ENCODE measurements at places on chromosomes 16 and 17.

- no peak for DNase-seq
Measured at GRCh38 chr17:42406615-42407288, 16.3 kb downstream of the CAVIN1 start.

- DNase-seq = no peak
Measured at GRCh38 chr16:22073350-22073749, 19.0 kb upstream of the VWA3A start.

- DNase-seq = no peak
Measured at GRCh38 chr17:44558334-44558709, 1.0 kb downstream of the FZD2 start.

GRCh38 chr17:29594519-29595090, 1.7 kb downstream of the ANKRD13B start:
- DNase-seq = no peak

- DNase-seq = no peak
Measured at GRCh38 chr16:23768581-23768980, 13.8 kb downstream of the CHP2 start.

GRCh38 chr17:6623941-6624340, 16.6 kb downstream of the KIAA0753 start:
- no peak for DNase-seq

- DNase-seq = no peak
Measured at GRCh38 chr16:25079637-25080378, 31.7 kb upstream of the LCMT1 start.

- no peak for DNase-seq
Measured at GRCh38 chr17:80470603-80471002, 5.8 kb downstream of the NPTX1 start.

DNA sequence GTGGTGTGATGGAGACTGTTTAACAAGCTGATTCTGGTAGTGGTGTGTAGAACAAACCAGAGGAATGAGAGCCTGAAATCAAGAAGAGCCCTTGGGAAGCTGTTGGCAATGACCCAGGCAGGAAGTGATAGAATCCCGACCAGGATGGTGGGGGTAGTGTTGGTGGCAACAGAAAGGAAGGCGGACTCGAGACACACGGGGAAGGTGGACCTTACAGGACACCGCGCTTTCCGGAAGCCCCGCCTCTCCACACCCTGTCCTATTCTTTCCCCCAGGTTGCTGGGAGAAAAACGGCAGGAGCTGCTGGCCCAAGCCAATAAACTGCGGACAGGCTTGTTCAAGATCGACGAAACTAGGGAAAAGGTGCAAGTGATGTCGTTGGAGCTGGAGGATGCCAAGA, 30.0 kb upstream of the KDM6B start:
- peak; percentile 50 for DNase-seq

GRCh38 chr16:10964891-10965326, 20.5 kb downstream of the CLEC16A start:
- DNase-seq = no peak

GRCh38 chr17:17942846-17943245, 29.4 kb downstream of the TOM1L2 start:
- no peak for DNase-seq

GRCh38 chr17:20009302-20010098, at the start of gene SPECC1:
TSS of gene SPECC1 (plus strand) at chr17:20009359. CDS start at chr17:20096652, 87,293 bp downstream.
- DNase-seq = peak; percentile 76

DNA sequence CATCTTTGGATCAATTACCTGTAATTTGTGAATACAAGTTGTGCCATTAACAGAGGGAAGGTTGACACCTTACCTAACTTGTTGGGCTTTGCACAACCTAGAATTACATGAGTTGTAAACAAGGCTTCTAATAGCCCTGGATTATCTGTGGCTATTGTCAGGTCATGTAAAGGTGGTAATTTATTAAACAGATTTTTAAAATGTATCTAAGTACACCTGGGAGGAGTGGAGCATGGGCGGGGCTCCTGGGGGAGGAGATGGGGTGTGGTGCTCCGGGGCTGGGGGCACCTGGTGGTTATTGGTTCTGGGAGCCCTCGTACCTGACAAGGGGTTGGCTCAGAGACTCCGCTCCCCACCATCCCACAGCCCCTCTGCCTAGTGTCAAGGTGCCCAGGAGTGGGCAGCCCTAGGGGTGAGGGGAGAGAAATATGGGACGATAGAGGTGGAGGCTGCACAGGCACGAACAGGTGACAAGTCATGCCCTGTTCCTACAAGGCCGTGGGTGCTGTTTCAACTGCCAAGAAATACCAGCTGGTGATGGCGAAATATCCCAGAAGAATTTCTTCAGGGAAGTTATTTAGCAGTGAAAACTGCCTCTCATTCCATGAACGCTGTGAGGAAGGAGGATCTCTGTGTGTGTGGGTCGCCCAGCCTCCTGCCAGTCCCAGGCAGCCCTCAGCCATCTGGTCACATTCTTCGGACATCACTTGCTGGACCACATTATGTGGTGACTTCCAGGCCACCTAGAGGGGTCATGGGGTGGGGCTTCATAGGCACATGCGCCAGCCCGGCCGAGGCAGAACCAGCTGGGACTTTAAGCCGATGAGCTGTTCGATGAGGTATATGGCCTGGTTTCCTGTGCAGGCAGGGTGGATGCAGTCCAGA, 55.5 kb upstream of the IRX3 start:
- no peak for DNase-seq

Data from kidney tubule cell (primary cell).